ENCODE measurements at places on chromosomes 11 and 22.
A peak's percentile ranks its signal among the peaks of the same experiment; 100 is the strongest.

DNA sequence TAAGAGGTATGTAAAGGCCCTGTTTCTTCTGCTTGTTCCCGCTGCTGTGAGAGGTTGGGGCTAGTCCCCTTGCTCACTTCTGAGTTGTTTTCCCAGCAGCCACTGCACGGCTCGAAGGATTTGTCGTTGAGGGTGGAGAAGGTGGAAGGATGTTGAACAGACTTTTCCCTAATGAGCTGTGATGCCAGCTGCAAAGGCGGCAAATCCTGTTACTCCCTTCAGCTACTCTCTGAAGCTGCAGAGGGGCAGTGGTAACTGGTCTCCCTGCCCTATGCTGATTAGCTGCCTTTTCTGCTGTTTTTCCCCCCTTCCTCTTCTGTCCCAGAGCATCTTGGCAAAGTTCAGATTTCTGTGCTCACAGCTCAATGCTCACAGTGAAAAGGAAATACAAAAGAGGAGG is 90.4 kb upstream of the SLC25A18 start:
- no peak for DNase-seq

DNA sequence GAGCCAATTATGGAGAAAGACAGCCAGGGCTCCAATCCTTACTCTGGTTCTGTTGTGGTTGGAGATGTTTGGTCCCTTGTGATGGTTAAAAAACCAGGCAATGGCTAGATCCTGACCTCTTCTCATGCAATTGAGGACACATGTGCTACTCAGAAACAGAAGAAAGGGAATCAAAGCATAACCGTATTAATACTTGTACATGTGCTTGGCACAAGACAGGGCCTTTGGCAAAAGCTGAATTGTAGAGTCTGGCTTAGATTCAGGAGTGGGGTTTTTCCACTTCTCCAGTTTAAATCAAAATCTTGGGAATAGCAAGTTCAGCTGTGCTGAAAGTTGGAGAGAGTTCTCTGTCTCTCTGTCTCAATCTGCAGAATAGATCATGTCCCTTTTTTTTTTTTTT is 80.1 kb upstream of the E2F8 start:
- DNase-seq: no peak

DNA sequence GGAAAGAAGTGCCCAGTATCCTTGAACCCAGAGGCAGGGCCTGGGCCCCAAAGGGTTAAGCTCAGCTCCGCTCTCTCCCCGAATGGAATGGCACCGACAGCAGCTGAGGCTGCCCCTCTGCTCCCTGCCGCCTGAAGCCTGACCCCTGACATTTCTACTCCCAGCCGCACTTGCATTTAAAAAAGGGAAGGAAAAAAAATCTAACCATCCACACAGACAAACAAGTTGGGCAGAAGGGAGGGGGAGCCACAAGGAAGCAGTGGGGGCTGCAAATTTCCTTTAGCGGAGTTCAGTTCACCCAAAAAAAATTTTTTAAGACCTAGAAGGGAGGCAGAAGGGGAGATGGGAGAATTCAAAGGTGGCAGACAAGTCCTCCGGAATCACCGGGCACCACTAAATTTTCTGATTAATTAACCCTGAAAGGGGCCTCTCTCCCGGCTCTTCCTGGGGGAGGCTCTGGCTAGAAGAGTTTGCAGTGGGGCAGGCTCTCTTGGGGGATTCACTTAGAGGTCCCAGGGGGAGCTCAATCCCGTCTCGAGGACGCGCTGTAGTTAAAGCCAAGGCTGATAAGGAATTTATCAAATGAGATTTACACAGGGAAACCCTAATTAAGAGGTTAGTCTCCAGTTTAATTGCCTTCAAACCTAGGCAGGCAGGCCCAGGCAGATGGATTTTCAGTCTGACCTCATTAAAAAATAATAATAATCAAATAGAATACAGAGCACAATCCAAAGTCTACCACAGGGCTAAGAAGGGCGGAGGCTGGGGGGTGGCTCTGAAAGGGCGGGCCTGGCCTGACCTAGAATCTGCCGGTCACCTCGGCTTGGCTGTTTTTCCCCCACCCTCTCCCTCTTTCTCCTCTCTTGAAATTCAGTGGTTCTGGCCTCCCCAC is 25.6 kb downstream of the MN1 start:
- DNase-seq: no peak

DNA sequence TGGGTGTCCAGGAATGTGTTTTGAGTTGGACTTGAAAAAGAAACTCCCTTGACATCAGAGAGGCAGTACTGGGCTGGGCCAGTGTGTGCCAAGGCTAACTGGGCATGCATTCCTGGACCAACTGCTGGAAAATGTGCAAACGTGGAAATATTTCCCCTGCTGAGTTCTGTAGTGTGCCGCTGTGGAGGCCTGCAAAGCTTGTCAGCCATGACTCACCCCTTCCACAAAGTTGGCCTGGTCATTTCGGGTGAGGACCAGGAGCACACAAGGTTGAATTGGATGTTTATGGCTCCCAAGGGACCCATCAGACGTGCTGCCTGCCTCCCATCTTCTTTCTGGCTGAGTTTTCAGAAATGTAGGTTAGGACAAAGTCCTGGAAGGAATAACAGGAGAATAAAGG is 513.1 kb downstream of the MIAT start:
- DNase-seq: no peak

DNA sequence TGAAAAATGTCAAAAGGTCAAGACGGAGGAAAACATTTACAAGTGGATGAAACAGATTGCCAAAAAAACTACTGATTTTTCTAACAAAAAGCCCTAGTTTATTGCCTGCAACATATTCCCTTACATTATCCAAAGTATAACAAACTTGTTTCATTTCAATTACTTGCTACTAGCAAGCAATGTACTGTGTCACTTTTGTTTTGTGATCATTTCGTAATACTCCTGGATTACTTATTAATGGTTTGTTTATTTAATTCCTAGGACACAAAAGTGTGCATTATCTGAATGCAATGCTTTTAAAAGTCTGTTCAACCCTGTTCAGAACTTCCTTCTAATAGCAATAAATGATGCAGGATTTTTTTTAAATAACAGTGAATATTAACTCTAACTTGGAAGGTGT is 50.9 kb downstream of the CCDC34 start:
- no peak for DNase-seq

DNA sequence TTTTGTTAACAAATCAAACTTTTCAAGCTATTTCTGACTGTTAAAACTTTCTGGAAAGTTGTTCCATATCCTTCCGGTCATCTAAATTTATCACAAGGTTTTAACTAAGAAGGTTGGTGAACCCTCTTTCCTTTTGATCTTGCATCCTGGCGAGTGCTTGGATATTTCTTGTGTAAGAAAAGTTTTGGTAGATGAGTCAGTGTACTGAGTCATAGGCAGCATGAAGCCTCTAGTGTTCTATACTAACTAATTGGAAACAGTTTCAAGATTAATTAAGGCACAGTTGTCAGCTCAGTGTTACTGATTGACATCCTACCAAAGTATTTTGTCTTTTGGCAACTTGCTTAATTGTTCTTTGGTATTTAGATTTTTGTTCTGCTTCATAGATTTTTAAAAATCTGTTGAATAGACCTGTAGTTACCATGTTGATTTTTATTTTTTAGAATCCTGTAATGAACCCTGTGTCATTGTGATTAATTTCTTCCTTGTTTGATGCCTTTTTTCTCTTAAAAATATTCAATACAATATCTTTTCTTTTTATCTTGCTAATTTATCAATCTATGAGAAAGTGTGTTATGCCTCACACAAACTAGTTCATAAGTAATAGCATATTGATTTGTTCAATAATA is 38.0 kb downstream of the METTL15 start:
- no peak for DNase-seq

DNA sequence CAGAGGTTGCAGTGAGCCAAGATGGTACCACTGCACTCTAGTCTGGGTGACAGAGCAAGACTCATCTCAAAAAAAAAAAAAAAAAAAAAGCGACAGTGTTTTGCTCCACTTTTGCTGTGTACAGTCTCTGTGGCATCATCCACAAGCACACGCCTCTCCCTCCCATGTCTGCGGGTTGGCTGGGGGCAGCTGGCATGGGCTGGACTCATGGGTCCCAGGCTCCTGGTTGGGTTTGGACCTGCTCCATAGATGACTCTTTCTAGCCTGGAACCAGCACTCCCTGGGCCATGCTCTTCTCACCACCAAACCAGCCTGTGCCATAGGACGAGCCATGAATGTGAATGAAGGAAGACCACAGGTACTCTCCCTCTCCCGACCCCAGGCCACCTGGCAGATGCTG is 7.9 kb upstream of the WNT11 start:
- no peak for DNase-seq

GRCh38 chr11:60334005-60334620 is 7.1 kb downstream of the MS4A6E start:
- peak; percentile 54 for DNase-seq

DNA sequence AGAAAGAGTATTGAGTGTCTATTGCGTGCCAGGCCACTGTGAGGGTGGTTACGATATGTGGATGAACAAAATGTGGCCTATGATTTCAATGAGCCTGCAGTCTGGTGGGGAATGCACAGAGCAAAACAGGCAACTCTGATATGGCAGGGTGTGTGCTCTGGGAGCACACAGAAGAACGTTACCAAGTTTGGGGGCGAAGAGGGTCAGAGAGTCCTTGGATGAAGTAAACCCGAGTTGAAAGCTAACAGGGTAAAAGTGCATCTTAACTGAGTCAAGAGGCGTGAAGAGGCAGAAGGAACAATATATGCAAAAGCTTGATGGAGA is 258 bp downstream of the CFAP68 start:
- no peak for DNase-seq

DNA sequence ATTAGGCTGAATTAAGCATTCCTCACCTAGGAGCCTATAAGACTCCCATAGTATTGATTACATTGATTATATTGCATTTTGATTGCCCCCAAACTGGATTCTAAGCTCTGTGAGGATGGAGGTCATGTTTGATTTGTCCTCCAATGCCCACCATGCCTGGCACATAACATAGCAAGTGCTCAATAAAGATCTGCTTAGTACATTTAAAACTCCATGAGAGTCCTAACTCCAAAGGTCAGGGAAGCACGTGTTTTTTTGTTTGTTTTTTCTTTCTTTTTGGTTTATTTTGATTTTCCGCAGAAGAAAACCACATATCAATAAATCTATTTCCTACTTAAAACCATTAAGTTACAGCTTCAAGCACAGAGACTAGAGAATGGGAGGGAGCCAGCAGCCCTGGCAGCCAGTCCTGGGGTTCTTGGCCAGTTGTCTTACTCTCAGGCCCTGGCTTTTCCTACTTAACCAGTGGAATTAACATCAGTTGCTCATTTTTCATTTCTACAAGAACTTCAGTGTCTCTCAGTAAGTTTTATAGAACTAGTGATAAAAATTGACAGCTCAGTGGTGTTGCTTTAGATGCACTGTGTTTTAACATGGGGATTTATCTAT is 429.9 kb upstream of the CCDC90B start:
- DNase-seq: no peak

DNA sequence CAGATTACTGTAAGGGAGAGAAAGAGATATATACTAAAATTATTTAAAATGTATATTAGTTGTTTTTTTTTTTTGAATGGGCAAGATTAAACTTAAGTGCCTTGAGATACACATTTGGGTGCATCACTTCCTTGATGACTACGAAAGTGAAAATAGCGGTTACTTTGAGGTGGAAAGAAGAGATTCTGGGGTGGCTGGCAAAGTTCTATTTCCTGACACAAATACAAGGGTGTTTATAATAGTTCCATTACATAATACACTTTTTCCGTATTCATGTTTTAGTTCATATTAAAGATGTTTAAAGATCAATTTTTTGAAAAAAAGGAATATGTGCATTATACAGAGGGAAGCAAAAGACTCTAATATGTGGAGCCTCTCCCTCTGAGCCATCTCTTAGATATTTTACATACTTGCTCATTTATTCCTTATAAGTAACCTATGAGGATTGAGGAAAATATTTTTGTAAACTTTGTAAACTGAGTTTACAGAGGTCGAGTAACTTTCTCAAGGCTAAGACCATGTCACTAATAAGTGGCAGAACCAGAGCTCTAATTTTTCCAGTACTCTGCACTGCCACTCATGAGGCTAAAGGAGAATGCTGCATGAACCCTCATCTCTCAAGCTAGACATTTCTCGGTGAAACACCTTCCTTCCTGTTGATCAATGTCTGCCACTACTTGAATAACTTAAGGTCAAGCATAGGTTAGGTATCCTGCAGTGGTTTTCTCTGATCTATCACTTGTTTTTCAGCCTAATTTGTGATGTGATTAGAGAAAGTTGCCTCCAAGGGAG is 58.6 kb downstream of the DDIAS start:
- peak; percentile 58 for DNase-seq

DNA sequence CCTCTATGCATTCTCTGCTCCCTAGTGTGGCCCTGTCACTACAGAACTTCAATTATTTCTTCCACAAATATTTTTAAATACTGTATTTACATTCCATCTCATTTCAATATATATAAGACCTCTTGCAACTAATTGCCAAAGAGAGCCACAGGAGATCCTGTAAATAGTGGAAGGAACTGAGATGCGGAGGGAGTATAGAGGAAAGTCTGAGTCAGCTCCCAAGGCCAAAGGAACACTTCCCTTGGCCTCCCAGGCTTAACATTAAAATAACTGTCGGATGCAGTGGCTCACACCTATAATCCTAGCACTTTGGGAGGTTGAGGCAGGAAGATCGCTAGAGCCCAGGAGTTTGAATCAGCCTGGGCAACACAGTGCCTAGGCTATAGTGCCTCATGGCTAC is 31.2 kb downstream of the RBFOX2 start:
- DNase-seq: no peak

GRCh38 chr22:26606611-26607010 is 11.2 kb downstream of the CRYBB1 start:
- DNase-seq: no peak

DNA sequence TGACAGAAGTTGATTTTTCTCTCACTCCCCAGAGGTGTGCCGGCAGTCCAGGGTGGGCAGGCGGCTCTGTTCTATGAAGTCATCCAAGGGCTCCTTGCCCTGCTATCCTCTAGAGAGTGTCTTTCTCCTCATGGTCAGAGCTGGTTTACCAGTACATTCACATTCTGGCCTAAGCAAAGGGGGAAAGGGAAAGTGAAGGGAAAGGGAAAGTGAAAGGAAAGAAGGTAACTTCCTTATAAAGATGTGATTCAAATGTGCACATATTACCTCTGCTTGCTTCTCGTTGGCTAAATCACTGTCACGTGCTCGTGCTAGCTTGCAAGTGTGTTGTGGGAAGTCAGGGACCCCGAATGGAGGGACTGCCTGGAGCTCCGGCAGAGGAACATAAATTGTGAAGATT is 2.9 kb upstream of the HTATIP2 start:
- peak; percentile 56 for DNase-seq

GRCh38 chr11:119369132-119369925 is 12.2 kb downstream of the USP2 start:
- DNase-seq: no peak

DNA sequence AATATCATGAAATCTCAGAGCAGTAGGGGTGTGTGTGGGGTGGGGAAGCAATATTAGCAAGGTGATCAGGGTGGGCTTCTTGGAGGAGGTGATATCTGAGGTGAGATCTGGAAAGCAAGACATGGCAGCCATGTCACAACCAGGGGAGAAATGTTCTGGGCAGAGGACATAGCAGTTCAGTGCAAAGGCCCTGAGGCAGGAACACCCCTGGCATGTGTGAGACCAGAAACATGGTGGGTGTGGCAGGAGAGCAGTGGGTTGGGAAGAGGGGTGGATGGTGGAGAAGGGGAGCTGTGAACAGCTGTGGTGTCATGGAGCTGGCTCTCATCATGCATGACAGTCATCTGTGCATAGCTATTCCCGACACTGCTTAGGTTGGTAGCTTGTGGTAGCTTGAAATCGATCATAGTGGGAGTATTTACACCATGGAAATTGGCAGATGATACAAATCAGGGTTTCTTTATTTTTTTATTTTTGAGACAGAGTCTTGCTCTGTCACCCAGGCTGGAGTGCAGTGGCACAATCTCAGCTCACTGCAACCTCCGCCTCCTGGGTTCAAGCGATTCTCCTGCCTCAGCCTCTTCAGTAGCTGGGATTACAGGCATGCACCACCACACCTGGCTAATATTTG is 17.9 kb upstream of the MPPED1 start:
- DNase-seq: no peak
